Calu3 (cell line): ENCODE measurements at places on chromosomes 7 and 10. TPM values are rescaled to one million over a fixed set of nuclear protein-coding genes. Genes with fewer than 3 reads are reported as not detected.

DNA sequence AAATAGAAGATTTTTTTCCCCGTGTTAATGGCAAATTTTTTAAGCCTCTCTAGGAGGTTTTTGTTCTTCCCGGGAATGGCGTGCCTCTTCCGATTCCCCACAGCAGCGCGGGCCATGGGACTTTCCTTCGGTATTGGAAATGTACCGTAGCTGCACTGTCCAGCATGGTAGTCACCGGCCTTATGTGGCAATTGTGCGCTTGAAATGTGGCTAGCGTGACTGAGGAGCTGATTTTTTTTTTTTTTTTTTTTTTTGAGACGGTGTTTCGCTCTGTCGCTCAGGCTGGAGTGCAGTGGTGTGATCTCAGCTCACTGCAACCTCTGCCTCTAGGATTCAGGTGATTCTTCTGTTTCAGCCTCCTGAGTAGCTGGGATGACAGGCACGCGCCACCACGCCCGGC is 938 bp upstream of the TCTN3 start:
- no peak for DNase-seq

- DNase-seq: no peak
These were observed 19.9 kb downstream of the SCRN1 start for GRCh38 chr7:29969738-29970137.

DNA sequence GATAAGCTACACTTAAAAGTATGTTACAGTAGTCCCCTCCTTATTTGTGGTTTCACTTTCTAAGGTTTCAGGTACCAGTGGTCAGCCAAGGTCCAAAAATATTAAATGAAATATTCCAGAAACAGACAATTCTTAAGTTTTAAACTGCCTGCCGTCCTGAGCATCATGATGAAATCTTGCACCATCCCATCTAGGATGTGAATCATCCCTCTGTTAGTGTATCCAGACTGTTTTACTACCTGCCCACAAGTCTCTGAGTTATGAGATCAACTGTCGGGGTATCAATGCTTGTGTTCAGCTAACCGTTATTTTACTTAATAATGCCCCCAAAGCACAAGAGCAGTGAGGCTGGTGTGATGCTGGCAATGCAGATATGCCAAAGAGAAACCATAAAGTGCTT is 11.4 kb downstream of the KDM7A start:
- DNase-seq: no peak

DNA sequence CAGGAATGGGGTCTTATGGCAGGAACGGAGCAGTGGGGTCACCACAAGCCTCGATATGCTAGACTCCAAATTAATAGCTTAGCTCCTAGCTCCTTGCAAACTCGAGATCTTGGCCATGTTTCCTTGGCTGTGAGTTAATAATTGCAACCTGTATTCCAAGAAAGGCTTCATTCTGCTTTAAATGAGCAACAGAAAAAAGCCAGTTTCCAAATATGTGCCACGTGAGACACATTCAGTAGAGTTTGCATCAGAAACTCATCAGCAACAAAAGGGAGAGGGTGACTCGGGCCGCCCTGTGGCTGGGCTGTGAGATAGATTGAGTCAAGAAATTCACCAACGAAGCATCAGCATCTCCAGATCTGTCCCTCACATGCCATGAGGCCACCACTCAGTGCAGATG is 112.0 kb downstream of the NPTX2 start:
- no peak for DNase-seq

DNA sequence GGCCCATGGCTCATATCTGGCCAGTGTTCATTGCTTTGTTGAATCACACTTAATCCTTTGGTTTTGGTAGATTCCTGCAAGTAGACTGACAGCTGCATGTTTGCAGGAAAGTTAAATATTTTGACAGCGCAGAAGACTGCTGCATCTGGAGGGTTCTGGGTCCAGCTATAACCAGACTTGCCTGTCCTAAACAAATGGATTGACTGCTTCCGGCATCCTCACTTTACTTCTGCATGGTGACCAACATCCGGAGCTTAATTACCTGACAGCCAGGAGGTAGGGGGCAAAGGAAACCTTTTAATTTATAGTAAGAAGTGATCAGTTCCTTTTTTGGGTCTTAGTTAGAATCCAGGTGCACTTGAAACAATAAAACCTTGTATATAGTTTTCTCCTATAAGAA is 263.3 kb downstream of the SNX10 start:
- DNase-seq: no peak

DNA sequence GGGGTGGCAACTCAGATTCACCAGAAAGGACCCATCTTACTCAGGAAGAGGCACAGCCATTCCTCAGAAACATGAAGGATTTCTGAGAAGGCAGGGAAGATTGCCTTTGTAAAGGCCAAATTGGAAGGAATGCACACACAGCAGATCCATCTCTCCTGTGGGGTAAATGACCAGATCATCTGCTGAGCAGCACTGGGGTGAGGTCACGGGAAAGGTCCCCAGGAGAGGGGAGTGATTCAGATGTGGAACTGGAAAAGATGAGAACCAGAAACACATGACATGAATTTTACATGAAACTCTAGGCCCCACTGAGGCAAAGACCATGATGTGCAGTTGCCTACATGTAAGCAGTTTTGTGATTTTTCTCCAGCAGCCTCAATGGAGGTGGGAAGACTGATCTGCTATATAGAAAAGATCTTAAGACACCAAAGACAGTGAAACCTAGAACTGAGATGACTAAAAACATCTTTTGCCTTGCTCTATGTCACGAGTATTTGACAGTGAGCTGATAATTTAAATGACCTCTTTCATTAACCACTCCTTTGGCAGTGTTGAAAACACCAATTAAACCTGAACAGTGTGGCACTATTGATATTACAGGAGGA is 91.6 kb downstream of the AMPH start:
- DNase-seq: no peak

- DNase-seq: peak; percentile 29
These were observed 10.4 kb downstream of the STMP1 start for GRCh38 chr7:135672560-135673359.

GRCh38 chr10:3104251-3104918 is 37.0 kb downstream of the PFKP start:
- DNase-seq: no peak

- DNase-seq: no peak
These were observed 29.4 kb upstream of the ATOH7 start for GRCh38 chr10:68261132-68261856.

GRCh38 chr10:101901340-101901739 is 57.7 kb upstream of the KCNIP2 start:
- no peak for DNase-seq

DNA sequence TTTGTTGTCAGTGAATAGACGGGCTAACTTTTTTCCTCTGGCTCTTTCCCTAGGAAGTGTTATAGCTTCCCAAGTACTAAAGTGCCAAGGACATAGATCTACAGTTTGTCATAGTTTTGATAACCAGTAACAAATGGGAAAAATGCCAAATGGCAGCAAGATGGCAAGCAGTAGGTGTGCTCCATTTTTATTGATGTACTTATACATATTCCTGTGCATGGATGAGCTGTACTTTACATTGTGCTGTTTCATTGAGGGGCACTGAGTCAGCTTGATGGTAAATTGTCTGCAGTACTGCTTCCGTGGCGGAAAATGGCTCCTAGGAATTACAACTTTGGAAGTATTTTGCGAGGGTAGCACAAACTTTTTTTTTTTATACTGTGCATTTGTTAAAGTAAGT is 7.1 kb downstream of the ADAM22 start:
- DNase-seq: no peak

DNA sequence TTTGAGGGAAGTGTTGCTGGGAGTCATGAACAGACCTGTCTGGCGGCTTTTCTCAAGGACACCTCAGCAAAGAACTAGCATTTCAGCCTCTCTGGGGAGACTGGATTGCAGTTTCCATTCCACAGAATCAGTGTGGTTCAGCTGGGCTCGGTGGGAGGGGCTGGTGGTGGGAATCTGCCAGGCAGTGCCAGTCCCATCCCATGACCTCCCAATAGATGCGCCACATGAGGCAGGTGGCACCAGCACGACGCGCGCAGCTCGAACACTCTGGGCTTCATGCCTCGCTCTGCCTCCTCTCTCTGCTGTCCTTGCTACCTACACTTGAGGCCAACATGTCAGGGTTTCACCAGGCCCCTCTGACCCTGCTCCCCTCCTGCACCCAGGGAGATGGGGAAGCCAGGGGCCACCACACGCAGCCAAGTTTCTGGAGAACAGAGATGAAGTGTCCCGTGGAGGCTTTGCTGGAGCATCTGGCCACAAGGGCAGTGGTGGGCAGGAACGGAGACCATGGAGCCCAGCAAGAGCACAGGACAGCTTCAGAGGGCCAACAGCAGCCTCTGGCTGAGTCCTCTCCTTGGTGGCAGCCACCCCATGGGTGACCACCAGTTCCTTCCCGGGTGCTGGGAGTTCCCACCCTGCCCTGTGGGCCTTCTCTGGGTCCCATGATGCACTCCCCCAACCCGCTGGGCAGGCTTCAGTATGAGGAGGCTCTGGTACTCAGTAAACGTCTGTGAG is 2.3 kb downstream of the NACAD start:
- no peak for DNase-seq

GRCh38 chr10:99235658-99236626 is at the start of gene HPSE2:
Gene HPSE2, minus strand, starts transcription at chr10:99235852.
- DNase-seq: no peak

DNA sequence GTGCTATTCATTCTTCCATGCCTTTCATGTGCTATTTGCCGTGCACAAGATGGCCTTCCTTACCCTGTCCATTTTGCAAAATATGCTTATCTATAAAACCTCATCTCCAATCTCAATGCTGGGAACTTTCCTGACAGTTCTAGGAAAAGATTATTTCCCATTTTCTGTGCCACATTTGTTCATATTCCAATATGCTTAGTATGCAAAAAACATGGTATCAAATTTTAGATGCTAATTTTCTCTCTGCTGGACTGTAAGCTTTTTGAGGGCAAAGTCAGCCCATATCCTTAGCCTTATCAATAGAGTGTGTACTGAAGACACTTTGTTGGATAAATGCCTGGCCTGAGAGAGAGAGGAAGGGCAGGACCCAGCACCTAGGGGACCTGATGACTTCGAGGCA is 39.4 kb downstream of the MGAM2 start:
- no peak for DNase-seq

DNA sequence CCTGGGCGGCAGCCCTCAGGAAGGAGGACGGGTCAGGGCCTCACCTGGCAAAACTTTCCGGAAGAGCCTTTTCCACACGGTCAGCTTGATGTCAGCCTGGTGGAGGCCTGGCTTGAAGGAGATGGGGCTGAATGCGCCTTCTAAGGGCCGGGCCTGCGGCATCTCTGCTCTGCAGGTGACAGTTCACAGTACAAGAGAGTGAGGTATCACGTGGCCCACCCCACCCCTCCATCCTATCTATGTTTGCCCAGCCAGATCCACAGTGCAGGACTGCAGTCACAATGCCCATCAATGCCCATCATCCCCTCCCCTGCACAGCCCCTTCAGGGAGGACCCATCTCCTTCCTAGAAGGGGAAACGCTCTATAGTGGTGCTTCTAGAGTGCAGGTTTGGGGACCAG is 7.9 kb upstream of the NSUN5 start:
- DNase-seq: no peak

DNA sequence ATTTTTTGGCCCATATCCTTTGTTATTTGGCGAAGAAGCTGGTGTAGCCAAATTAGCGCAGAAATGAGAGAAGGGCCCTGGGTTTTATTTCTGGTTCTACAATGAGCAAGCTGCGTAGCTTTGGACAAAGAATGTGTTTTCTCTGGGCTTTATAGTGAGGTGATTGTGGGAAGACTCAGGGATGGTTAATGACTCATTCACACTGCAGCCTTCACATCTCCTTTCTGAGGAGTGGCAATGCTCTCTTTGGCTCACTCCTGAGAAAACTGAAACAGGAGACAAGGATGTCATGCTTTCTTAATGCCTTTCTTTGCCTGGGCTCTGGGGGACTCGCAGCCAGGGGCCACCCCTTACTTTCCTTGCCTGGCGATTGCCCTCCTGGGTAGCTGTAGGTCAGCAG is 271.0 kb upstream of the PODXL start:
- DNase-seq: no peak

GRCh38 chr7:68009716-68010115 is 1013.1 kb downstream of the TYW1 start:
- no peak for DNase-seq

DNA sequence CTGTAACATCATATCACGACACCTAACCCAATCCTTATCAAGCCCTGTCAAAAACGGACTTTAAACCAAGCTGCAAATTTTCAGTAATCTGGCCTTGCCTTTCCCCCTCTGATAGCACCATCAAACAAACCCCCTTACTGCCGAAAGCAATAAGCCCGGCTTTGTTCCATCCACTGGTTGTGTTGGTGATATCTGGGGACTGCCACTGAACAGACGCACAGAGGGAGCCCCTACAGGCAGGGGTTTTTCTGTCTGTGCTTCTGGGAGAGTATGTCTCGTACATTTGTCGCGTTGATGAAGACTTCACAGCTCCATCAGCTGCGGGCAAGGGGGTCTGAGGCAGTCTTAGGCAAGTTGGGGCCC is 550 bp upstream of the PLAU start:
- DNase-seq: peak; percentile 56

GRCh38 chr10:129968853-129969183 is 4.7 kb upstream of the EBF3 start:
- DNase-seq: no peak

- DNase-seq: no peak
These were observed 84.4 kb downstream of the USP6NL start for GRCh38 chr10:11527068-11527467.

- no peak for DNase-seq
These were observed 15.6 kb upstream of the TAS2R41 start for GRCh38 chr7:143462045-143462444.

Gene MYO1G
- 0.33 and 0.39 TPM in 2 replicates for total RNA-seq

Gene RSPH10B2
- 0.29 and 0.71 TPM in 2 replicates for total RNA-seq

Gene CPN1
- total RNA-seq: not detected in 2 replicates

Gene SFTPA1
- not detected in 2 replicates for total RNA-seq

Gene SNX10
- total RNA-seq: 19.6 and 22.1 TPM in 2 replicates

Gene ENO4
- total RNA-seq: 0.12 TPM in 1 of 2 replicates, not detected in the other

Gene ITIH5
- total RNA-seq: 2.0 and 5.2 TPM in 2 replicates

Gene NPFFR1
- 0.20 and 0.24 TPM in 2 replicates for total RNA-seq
